ENCODE measurements at places on chromosomes 11 and 22.

DNA sequence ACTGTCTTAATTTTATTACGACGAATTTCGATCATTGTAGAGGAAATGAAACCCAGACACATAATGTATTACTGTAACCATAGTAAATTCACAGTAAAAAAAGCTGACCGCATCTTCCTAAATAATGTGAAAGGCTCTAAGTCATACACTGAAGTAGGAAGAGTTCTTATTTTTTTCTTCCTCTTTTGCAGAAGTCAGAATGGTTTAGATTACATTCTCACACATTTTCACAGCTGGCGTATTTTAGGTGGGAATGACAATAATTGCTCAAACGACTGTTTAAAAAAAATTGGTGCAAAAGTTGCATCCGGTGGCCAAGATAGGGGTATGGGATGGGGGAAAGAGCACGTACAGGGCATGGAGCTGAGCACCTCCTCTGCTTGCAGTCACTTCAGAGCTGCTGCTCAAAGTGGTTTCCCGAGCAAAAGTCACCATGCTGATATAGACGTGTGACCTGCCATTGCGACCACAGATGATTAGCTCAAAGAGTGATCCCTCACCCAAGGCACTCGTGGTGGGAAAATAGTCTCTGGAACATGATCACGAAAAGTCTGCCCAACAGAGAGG is 35.3 kb downstream of the MMP13 start:
- DNase-seq = no peak

- no peak for DNase-seq
Observed at GRCh38 chr11:2385156-2386151, 8.3 kb downstream of the CD81 start.

- no peak for DNase-seq
Observed at GRCh38 chr22:34493486-34493885, 572.5 kb upstream of the ISX start.

DNA sequence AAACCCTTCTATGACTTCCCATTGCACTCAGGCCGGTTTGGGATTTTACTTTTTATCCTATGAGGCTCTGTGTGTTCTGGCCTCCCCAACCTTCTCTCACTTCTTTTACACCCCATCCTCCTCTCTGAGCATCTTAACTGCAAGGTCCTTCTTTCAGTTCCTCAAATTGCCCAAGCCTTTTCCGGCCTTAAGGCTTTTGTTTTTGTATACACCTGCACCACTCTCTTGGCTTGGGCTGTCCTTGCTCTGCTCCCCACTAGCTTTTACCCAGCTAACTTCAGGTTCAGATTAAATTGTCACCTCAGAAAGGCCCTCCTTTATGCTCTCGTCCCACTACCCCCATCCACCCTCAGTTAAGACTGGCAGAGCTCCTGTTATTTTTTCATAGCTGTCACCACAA is 55.5 kb downstream of the FAM83F start:
- no peak for DNase-seq

DNA sequence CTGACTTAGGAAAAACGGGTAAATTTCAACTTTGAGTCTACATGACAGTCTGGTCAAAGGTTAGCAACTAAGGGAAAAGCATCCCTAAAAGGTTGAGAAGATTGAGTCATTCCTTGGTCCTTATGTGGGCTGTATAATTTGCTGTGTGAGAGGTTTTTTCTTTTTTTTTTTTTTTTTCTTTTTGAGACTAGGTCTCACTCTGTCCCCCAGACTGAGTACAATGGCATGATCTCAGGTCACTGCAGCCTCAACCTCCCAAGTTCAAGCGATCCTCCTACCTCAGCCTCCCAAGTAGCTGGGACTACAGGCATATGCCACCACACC is 101.4 kb downstream of the MRTFA start:
- no peak for DNase-seq

DNA sequence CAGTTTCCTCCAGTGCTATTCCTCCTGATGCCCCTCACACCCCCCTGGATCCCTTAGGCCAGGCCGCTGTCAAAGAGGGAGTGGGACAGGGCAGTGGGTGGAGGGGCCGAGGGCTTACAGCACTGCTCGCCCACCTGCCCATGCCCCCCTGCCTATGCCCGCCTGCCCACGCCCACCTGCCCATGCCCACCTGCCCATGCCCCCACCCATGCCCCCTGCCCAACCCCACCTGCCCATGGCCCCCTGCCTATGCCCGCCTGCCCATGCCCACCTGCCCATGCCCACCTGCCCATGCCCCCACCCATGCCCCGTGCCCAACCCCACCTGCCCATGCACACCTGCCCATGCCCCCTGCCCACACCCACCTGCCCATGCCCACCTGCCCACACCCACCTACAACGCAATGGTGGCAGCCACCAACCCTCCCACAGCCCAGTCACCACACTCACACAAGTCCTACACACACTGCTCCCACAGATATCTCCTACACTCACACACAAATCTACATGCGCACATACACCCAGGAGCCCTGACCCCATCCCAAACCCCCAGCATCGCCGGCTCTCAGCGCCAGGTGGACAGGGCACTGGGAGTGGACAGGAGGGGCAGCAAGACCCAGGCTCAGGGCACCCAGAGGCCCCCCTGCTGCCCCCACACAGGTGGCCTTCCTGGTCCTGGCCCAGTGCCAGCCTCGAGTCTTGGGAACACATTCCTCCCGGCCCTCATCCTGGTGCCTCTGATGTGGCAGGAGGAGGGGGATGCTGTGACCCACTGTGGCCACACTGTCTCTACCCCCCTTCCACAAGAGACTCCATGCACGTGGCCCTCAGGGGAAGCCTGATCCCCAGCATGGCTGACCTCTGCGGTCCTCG is 61.8 kb downstream of the CYTH4 start:
- no peak for DNase-seq

DNA sequence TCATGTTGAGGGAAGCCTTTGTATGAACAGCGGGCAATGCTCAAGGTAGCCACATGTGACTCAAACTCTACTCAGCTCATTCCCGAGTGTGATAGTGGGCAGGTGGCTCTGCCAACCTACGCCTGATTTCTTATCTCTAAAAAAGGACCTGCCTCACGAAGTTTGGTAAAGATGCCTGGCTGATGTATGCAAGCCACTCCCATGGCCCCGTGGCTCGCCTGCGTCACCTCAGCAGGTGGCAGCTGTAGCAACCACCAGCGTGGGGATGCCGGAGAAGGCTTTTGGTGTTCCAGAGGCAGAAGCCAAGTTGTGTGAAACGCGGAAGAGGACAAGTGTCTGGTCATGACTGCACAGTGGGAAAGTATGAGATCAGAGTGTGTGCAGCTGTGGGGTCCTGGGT is 5.4 kb downstream of the FADS2 start:
- peak; percentile 10 for DNase-seq

DNA sequence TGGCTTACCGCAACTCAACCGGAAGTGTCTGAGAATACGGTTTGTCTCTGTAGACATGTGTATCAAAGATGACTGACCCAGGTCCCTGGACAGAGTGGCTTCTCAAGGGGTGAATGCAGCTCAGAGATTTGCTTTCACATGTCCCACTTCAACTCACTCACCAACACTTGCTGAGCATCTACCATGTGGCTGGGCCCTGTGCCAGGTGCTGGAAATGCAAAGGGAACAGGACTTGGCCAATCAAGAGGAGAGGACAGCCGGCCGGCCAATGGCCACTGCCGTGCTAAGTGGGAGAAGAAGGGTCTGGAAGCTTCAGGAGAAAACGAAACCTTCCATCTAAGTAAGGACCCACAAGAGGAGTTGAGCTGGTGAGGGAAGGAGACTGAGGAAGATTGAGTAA is 151.3 kb downstream of the CEP164 start:
- no peak for DNase-seq

GRCh38 chr11:17229481-17230152 is 21.8 kb upstream of the PIK3C2A start:
- no peak for DNase-seq

DNA sequence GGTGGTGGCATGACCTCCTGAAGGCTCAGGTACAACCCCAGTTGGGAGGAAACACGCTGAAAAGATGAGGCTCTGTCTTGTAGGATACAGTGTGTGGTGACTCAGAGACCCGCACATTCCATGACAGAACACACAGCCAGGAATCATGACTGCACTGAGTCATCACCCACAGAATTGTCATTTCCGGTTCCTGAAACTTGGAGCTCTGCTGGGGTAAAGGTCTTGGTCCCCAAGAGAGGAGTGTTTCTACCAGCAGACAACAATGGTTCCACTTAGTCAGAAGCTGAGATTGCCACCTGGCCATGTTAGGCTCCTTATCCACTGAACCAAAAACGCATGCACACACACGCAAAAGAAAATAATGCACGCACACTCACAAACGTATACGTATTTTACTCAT is 31.5 kb upstream of the CYB5R3 start:
- DNase-seq = no peak

- no peak for DNase-seq
Observed at GRCh38 chr11:72293910-72294615, 50.1 kb upstream of the PHOX2A start.

- DNase-seq = no peak
Observed at GRCh38 chr11:1854132-1854948, 1.5 kb downstream of the LSP1 start.

GRCh38 chr11:128095466-128095981 is 491.8 kb downstream of the ETS1 start:
- no peak for DNase-seq

- no peak for DNase-seq
Observed at GRCh38 chr11:67606093-67606491, 644 bp upstream of the NDUFV1 start.

DNA sequence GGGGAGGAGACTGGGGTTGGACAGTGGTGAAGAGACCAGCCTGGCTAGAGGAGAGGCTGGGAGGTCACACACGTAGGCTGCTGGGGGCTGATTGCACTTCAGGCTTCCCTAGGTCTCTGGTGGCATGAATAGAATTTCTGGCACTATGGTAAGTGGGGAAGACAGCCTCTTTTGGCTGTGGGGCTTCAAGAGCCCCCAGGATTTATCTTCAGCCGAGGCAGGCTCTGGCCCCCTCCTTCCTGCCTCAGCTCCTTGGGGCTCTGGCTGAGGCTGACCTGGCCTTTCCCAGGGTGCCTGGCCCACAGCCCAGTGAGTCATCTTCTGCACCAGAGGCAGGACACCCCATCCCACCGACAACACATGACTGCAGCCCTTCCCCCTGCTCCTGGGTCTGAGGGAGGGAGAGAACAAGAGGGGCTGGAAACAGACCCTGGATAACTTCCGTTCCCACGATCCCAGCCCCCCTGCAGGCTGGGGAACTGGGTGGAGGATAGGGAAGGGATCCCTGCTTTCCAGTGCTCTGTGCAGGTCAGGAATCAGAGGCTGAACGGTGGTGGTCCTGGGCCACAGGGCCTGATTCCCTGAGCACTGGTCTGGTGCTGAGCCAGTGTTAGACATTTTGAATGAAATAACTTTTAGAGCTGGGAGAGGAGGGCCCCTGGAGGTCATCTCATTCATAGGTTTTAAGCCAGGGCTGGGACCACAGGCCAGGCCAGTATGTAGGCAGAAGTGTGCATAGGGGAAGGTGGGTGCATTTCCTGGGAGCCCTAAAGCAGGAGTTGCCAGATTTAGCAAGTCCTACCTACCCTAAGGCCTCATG is 26.5 kb downstream of the ARHGEF17 start:
- no peak for DNase-seq

- no peak for DNase-seq
Observed at GRCh38 chr22:25745341-25746011, 3.5 kb downstream of the MYO18B start.

DNA sequence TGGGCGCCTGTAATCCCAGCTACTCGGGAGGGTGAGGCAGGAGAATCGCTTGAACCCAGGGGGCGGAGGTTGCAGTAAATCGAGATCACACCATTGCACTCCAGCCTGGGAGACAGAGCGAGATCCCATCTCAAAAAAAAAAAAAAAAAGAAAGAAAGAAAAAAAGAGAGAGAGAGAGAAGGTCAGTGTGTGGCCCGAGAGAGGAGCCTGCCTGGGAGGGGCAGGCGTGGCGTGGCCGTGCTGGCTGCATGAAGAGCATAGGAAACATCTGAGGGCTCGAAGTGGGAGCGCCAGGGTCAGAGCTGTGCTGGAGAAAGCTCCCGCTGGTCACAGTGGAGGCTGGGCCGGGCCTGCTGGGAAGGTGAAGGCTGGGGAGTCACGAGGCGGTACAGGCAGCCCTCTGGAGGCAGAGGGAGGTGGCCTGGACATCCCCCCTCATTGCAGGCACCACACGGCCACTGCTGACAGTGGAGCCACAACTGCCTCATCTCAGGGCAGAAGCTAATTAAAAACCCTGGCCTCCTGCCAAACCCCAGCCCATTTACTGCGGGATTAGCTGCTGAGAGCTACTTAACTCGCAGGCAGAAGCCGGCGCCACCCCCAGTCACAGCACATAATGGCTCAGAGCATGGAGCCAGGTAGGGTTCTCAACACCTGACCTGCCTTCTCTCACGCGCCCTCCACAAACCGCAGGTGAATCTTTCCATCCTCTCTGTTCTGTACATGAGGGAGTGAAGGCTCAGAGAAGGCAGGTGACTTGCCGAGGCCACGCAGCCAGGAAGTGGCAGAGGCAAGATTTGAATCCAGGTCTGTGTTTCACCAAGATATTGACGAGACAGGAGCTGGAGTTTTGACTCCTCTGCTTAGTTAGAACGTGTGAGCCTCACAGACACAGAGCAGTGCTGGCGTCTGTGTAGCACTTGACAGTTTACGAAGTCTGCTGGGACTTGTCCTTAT is 32.6 kb downstream of the NFAM1 start:
- no peak for DNase-seq

- DNase-seq = no peak
Observed at GRCh38 chr11:59218319-59218718, 5.6 kb upstream of the MPEG1 start.

DNA sequence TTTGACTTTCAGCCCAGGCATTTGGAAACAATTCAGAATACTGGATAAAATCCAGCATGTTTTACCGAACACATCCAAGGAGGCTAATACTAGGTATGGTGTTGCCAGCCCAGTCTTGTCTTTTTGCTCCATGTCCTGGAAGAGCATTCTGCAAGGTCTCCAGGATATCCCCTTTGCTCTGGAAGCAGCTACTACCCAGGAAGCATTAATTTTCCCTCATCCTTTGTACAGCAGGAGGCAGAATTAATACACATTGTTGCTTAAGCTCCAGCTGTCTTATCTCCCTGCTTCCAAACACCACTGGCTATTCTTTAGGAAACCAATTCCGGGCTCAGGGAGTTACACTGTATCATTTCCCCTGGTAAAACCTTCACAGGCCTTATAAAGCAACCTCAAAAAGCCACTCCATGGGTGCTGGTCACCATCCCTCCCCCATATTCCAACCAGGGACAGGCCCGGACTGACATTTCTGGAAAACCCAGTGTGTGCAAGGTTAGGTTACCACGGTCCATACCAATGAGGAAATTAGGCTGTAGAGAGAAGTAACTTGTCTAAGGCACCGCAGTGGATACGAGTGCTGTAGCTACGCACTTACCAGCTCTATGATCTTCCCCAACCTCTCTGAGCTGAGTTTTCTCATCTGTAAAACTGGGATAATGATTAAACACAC is 1.5 kb upstream of the UBASH3B start:
- no peak for DNase-seq

DNA sequence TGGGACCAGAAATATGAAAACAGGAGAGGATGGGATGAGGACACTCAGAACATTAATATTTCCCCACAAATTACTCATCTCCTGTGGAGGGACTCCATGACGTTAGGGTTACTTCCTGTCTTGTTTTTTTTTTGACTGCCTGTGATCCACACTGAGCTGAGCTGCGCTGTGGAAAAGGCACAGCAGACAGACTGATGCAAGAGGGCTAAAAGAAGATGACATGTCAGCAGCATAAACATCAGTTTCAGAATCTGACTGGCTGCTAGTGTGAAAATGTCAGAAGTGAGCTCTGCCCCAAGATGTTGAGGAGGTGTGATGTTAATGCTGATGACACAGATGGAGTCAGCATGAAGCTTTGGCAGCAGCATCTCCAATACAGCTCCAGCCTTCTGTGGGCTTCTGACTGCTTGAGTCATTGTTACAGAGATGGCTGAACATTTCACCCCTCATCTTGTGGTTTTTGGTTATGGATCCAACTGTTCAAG is 286.8 kb downstream of the BLID start:
- DNase-seq = no peak
